Eye (tissue), 1 donor: ENCODE measurements at places on chromosomes 12 and 14.

DNA sequence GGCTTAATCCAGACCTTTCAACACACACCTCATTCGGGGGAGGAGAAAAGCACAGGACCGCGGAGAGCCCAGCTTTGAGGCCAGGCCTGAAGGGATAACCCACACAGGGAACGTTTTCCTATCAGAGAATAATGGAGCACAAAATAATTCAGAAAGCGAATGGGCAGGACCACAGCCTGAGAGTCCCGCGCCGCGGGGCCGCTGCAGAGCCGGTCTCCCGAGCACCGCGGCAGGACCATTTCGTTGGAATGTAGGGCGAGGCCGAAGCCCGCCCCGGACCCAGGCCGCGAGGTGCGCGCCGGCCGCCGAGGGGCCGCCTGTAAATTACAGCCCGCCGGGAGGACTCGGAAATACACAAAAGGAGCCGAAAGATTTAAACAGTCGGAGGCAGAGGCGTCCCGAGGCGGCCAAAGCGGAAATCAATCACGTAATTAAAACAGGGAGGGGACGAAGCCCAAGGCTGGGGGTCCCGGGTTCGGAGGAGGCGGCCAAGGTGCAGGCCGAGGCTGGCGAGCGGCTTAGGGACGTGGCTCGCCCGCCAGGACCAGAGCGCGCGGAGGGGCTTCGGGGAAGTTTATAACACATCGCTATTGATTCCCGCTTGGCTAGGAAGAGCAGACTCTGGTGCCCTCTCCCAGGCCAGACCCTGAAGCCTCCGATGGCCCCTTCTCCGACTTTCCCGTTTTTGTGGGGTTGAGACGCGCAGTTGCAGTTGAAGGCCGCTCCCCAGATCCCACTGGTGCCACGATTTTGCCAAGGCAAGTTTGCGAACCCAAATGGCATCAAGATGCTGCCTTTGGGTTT lies 6.3 kb upstream of the HOXC4 start:
- DNase-seq, result no peak

DNA sequence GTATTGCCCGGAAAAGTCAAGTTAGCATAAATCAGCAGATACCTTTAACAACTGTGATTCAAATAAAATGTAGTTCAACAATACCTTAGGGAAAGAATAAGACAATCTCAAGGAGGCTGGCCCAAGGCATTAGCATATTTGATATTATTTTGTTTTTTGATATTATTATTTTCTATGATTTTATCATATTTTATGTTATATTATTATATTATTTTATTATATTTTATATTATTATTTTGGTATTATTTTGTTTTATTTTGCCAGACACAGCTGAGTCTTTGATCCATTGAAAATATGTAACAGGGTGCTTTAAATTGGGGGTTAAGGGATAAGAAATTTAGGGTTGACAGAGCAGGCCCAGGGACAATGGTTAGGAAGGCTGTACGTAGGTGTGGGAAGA lies 607.9 kb upstream of the USP15 start:
- no peak for DNase-seq

DNA sequence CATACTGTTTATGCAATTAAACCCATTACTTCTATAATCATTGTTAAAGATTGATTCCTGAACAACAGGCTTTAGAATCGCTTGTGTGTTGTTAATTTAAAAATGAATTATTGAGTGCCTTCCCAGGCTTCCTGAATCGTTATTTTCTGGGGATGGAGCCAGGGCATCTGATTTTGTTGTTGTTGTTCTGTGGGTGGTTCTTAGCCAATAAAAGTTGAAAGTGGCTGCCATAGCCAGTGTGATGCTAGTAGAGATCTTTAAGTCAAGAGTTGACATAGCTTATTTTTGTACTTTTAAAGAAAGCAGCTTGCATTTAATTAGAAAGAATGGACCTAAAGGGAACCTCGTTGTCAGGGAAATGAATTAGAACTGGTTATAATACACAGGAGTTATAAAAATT lies 6.4 kb downstream of the GOLGA5 start:
- no peak for DNase-seq

GRCh38 chr12:18907728-18908127 lies 169.8 kb downstream of the CAPZA3 start:
- no peak for DNase-seq

GRCh38 chr14:76490111-76490510 lies 114.2 kb downstream of the ESRRB start:
- no peak for DNase-seq

- DNase-seq, result no peak
Observed at GRCh38 chr12:47739979-47740378, 14.7 kb upstream of the ENDOU start.

DNA sequence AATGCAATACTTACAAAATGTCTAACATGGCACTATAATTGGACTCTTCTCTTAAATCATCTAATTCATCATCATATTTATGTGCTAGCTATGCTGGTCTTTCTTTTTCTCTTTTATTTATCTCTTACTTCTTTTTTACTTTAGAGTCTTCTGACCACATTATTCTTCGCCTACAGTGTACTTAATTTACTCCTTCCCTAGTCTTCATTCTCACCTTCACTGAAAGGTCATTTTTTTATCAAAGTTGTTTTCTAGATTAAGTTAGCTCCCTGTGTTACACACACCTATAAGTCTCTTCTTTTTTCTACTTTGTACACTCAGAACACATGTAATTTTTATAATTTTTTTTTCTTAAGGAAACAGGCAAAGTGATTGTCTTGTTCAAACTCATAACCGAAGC lies 1351.2 kb downstream of the FSCB start:
- DNase-seq, result no peak

- no peak for DNase-seq
Observed at GRCh38 chr12:12266389-12266872, 413 bp downstream of the LRP6 start.

DNA sequence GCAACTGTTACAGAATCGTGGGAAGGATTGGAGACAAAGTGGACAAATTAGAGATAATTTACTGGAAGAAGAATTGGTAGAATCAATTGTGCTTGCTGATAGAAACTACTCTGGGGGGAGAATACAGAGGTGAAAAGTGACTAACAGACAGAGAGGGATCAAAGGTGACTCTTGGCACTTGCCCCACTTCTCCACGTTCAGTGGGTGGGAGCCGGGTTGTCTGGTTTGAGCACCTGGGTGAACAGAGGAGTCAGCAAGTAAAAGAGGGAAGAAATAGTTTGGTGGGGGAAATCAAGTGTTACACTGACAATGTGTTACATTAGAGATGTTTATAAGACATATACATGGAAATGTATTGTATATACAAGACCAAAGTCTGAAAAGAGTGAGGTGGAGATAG lies 69.1 kb downstream of the PPP2R5E start:
- no peak for DNase-seq

- no peak for DNase-seq
Observed at GRCh38 chr12:124665511-124665910, 98.1 kb upstream of the NCOR2 start.

GRCh38 chr14:54330876-54331275 lies 65.9 kb upstream of the CDKN3 start:
- no peak for DNase-seq
